ENCODE measurements at places on chromosomes 16 and 17. TPM values are rescaled to one million over a fixed set of nuclear protein-coding genes. Genes with fewer than 3 reads are reported as not detected.

FBXL16 gene
- total RNA-seq = 0.48 TPM

DNA sequence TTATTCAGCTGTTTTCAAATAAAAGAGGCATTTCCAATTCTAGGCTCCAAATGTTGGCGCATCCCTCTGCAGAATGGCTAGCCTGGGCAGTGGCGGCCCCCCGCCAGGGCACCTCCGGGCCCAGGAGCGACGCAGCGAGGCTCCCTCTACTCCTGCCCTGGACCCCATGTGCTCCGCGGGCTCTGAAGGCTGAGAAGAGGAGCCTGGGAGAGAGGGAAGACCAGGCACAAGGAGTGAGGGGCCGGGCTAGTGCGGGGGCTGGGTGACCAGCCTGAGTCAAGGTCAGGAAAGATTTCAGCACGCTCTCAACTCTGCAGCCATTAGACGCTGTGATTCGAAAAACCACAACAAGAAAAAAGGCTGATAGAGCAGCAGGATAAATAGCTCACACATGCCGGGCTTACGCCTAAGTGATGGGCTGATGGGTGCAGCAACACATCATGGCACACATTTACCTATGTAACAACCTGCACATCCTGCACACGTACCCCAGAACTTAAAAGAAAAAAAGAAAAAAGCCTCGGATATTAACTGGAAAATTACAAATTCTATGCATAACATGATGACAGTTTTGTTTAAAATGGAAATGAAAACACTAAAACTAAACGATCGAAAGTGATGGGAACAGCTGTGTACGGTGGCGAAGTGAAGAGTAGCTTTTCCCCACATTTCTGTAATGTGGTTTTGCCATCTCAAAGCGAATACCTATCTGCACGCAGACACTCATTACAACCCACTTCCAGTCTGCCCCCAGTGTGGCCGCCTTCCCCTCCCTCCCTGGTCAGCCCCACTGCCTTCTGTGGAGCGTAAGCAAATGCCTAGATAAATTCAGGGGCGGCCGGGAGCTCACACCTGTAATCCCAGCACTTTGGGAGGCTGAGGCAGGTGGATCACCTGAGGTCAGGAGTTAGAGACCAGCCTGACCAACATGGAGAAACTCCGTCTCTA, 44.4 kb downstream of the MAP1LC3B start:
- no peak for DNase-seq

KRT25 gene
- total RNA-seq = not detected

DNAI2 gene
- total RNA-seq = not detected

- no peak for DNase-seq
Measured at GRCh38 chr16:28505489-28506137, 1.0 kb downstream of the IL27 start.

DNA sequence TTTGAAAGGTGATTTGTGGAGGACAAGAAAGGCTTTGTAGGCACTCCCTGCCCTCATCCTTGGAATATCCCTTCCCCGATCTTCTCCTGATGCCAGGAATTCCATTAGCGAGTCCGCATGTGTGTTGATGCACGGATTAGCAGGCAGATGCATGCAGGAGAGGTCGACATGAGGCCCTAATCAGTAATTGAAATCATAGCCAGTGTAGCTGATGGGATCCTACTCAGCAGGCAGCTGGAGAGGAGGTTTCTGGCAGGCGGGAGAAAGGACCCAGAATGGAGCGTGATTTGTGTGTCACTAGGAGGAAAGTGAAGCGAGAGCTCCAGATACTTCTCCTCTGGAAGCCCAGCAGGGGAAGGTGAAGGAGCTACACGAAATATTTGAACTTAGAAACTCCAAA, 196.3 kb upstream of the CDH11 start:
- no peak for DNase-seq

Data from Karpas-422 (cell line).